ENCODE measurements at places on chromosomes 6 and 20.

DNA sequence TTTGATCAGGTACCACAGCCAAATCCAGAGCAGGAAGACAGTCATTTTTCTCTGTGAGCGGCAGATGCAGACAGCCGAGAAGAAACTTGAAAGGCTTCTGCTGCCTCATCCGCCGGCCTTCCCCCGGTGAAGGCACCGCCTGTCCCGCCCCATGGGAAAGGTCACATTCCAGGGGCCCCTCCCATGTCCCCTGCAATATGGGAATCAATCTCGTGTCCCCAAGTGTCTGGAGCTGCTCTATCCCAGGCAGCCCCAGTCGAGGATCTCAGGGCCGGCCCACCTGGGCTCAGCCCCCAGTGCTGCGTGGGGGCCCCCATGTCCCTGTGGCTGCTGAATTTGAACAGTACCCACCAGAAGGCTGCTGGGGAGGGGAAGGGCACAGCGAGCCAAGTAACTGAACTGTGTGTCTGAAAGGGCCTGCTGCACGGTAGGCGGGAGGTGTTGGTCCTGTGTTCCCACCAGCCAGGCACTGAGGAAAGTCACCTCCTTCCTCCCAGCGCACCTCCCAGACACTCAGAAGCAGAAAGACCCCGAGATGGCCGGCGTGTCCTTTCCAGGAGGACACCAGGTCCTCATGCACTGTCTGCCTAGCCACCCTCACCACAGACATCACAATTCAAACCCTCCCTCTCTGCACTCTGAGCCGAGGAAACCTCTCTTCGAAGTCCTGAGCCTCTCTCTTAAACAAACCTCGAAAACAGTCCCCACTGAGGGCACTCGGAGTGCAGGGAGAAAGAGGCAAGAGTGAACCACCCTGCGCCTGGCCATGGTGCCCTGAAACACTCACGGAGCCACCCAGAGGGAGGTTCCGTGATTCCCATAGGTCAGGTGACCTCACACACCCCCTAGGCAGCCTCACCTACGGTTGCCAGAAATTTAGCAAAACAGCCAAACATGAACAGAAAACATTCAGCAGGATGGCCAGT lies 99.3 kb downstream of the PSMB1 start:
- DNase-seq: no peak

- no peak for DNase-seq
Measured at GRCh38 chr6:105372849-105373182, 30.1 kb downstream of the PREP start.

DNA sequence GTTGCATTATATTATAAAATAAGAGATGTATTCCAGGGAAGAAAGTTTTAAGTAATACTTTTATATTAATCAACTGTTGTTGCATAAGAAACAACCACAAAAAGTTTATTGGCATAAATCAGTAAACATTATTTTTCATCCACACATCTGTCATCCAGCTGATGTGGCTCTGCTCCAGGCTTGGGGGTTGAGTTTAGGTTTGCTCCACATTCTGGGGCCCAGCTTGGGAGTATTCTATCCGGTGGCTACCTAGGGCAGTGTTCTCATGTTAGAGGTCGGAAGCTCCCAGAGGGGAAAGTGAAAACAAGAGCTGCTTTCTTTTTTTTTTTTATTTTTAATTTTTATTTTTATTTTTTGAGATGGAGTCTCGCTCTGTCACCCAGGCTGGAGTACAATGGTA lies 728.4 kb upstream of the FLRT3 start:
- no peak for DNase-seq

DNA sequence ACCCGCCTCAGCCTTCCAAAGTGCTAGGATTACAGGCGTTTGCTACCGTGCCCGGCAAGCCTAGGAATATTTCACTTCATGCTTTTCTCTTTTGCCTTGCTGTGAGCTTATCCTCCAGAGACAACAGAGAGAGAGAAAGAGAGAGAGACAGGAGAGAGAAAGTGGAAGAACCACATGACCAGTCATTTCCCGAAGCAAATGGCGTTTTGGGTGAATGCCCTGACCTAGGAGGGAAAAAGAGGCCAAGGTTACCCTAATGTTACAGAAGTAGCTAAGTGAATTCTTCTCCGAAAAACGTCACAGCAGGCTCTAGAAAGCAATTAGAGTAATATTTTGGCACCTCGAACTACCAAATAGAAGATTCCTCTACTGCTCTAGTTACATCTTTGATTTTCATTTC lies 9.1 kb downstream of the SGK1 start:
- DNase-seq: no peak

DNA sequence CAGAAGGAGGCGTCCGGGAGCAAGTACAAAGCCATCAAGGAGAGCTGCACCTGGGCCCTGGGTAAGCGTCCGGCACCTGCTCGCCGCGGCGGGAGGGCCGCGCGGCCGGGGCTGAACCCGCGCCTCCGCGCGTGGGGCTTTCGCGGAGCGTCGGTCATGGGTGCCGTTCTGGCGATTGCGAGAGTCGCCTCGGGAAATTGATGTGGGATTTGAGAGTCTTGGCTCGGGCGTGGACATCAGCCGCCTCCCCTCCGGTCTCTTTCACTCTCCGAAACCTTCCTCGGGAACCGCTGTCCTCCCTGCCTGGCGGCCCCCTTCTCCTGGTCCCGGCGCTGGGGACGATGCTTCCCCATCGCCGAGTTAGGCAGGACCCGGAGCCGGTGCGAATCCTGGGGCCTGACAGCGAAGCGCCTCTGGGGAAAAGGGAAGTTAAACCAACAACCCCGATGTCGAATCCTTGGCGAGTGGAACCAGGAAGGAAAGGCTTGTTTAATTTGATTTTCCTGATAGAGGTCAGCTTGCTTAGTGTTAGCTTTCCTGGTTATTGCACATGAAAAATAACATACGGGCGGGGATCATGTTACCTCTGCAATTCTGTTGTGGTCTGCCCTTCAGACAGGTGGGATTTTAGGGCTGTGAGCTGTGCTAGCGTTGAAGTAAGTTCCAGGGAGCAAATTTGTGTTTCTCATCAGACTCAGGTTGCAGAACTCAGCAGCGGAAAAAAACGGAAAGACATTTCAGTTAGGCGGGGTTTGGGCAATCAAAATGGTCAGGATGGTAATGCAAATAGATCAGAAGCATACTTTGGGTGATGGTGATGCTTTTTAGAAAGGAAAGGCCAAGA lies 594 bp downstream of the ARFGEF3 start:
- no peak for DNase-seq
